ENCODE measurements at places on chromosomes 1 and 21.

DNA sequence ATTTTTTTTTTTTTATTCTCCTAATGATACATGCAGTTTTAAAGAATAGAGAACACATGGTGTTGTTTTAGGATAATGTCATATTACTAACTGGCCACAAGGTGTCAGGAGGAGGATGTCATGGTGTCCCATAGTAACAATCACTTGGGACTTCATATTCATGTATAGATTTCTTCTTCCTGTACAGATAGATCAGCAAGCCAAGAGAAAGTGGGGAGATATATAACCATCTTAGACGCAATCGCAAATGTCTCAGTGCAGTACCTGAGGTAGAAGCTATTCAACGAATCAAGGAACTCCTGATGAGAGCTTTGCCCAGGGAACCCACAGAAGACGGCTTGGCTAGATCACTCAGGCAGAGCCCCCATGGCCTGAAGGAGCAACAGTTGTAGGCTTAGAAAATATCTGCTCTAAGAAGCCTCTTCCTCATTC is 12.3 kb downstream of the OR2T11 start:
- no peak for DNase-seq

GRCh38 chr1:87392248-87393192 is 63.8 kb downstream of the LMO4 start:
- DNase-seq: peak; percentile 91

- no peak for DNase-seq
Observed at GRCh38 chr1:47403321-47403910, 12.7 kb upstream of the FOXE3 start.

GRCh38 chr1:171963762-171964161 is 122.5 kb downstream of the DNM3 start:
- DNase-seq: no peak

DNA sequence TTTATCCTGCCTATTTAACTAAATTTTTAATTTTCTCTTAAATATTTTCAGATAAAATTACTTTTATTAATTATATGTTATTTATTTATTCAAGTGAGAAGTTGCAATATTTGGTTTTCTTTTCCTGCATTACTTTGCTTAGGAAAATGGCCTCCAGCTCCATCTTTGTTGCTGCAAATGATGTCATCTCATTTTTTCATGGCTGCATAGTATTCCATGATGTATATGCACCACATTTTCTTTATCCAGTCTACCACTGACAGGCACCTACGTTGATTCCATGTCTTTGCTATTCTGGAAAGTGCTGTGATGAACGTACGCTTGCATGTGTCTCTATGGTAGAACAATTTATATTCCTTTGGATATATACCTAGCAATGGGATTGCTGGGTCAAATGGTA is 186.9 kb upstream of the LYPLAL1 start:
- DNase-seq: no peak

DNA sequence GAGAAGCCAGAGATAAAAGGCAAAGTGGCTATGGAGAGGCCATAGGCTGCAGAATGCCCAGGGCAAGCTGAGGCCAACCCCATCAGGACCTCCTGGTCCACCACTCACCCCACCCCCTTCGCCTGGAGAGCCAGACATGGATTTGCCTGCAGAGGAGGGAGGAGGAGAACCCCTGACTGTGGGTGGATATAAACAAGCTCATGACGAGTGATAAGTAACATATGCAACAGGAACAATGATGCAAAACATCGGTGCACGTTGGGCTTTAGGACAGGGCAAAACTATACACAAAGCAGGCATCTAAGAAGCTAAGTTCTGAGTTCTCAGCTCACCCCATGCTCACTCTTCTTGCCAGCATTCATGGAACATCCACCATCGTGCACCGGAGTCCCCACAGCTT is 150.3 kb downstream of the ETS2 start:
- DNase-seq: no peak

DNA sequence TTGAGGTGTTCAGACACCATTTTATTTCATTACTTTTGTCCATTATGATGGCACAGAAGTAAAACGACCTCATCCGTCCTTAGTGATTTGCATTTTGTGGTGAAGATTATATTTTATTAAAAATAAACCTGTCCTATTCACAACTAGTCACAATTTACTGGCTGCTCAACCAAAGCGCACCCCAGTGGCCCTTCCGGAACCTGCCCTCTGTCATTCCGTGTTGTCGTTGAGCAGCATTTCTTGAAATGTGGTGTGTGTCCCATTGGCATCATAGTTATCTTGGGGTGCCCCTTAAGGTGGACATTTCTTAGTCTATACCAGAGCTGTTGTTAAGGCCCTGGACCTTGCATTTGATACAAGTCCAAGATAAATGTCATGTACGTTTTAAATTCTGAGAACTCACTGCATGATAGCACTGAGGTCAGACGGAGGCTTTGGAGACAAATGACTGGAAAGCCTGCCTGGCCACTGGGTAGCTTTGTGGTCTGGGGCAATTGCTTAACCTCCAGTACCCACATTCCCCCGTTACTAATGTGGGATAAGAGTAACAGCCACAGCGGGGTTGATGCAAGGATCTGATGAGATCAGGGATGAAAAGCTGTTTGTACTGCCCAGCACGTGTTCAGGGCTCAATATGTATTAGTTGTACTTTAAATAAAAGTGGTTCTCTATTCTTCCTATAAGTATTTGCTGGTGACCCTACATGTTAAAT is 36.2 kb downstream of the BACH1 start:
- peak; percentile 60 for DNase-seq

DNA sequence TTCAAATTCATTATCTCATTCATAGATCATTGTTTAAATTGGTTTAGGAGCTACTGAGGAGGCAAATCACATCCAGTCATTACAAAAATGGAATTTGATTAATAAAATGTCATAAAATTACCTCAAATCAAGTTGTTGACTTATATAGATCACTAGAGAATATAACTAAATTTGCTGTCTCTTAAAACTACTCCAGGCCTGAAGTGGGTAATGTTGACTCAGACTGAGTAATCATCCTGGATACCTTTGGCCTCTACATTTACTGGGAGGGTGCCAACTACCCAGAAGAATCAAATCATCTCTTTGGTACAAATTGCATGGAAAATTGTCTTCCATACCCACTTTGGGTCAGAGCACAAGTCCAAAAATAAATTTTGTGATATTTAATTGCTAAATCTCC is 191.2 kb upstream of the GREM2 start:
- DNase-seq: peak; percentile 75

DNA sequence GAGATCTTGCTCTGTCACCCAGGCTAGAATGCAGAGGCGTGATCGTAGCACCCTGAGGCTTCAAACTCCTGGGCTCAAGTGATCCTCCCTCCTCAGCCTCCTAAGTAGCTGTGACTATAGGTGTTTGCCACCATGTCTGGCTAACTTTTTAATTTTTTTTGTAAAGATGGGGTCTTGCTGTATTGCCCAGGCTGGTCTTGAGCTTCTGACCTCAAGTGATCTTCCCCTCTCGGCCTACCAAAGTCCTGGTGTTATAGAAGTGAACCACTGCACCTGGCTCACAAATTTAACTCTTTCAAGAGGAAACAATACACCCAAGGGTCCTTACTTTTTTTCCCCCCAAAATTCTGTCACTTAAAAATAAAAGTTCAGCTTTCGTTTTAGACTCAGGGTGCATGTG is 62.3 kb downstream of the GALNT2 start:
- no peak for DNase-seq

GRCh38 chr1:10615332-10615731 is 140.6 kb downstream of the PEX14 start:
- no peak for DNase-seq

GRCh38 chr1:237684236-237684635 is 206.5 kb downstream of the ZP4 start:
- peak; percentile 32 for DNase-seq

- peak; percentile 73 for DNase-seq
Observed at GRCh38 chr1:218344814-218345672, at the start of gene TGFB2. Gene TGFB2, plus strand, starts transcription at chr1:218345336. Its CDS starts 1,366 bp downstream, at chr1:218346702.

DNA sequence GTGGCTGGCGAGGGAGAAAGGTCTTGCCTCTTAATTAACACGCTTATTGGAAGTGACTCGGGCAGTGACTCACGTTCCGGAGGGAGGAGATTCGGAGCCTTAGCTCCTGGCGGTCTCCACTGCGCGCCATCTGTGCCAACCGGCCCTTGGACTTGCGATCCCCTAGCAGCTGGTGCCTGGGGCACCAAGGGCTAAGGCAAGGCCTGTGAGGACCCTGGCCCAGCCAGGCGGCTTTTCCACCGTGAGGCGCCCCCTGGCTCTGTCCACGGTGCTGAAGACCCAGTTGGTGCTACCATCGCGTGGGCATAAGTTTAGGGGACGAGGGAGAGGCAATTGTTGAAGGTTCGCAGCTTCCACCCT is 1.3 kb upstream of the SYT6 start:
- DNase-seq: peak; percentile 46

GRCh38 chr1:94305704-94306103 is 68.3 kb upstream of the ARHGAP29 start:
- peak; percentile 80 for DNase-seq

DNA sequence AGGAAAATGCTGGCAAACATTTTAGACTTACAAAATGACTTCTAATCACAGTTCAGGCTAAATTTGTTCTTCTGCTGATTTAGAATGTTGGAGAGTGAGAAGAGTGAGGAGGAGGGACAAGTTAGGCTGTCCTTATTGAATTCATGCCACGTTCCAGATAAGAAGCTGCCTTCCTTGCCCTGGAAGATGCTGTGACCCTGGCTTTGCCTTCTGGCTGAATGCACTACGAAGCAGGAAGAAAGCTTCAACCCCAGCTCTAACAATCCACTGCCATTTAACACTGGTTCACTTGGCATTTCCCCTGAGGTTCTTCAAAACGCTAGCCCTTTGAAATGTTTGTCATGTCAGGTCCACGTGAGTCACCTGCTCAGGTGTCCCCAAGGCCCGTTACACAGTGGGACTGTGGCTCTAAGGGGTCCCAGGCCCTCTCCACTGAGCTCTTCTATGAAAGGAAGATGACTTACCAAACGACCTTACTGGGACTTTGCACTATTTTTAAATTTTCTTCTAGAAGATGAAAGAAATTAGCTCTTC is 30.0 kb upstream of the LRRC8C start:
- DNase-seq: no peak

DNA sequence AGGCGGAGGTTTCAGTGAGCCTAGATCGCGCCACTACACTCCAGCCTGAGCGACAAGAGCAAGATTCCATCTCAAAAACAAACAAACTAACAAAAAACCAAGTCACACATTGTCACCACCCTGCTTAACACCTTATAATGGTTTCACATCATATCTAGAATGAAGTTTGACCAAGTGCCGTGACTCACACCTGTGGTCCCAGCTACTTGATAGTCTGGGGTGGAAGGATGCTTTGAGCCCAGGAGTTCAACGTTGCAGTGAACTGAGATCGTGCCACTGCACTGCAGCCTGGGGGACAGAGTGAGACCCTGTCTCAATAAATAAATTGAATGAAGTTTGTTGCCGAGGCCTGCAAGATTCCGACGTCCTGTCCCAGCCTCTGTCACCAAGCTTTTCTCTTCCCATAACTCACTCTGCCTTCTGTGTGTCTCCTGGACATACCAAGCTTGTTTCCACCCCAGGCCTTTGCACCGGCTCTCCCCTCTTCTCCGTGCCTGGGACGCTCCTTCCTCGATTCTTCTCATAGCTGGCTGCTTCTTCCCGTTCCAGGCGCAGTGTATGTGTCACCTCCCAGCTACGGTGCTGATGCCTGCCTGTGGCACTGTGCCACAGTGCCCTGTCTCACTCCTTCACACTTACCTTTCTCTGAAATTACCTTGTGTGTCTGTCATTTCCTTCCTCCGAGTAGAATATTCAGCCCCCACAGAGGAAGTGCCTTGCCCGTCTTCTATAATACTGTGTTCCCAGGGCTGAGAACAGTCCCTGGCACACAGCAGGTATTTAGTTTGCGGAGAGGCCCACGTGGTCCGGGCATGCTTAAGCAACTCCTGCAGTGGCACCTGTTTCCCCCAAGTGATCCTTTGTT is 3.8 kb upstream of the SELENON start:
- DNase-seq: no peak

GRCh38 chr1:45679123-45679522 is 7.2 kb downstream of the GPBP1L1 start:
- DNase-seq: no peak

DNA sequence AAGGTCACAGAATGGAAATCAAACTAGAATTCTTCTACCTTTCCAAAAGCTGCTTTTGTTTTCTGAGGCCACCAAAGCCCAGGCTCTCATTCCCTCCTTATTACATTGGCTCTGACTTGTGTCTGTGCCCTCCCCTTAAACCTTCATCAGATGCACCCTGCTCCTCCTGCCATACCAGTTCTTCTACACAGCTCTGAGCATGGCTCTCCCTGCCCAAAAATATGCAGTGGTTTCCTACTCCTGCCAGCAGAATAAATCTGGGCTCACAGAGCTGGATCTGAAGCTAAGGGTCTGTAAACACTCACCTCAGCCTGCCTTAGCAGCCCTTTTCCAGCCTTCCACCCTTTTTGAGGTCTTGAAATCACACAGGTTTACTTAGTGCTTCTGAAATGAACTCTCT is 55.0 kb downstream of the TTC3 start:
- DNase-seq: no peak

- no peak for DNase-seq
Observed at GRCh38 chr1:170604065-170604464, 59.9 kb upstream of the PRRX1 start.

DNA sequence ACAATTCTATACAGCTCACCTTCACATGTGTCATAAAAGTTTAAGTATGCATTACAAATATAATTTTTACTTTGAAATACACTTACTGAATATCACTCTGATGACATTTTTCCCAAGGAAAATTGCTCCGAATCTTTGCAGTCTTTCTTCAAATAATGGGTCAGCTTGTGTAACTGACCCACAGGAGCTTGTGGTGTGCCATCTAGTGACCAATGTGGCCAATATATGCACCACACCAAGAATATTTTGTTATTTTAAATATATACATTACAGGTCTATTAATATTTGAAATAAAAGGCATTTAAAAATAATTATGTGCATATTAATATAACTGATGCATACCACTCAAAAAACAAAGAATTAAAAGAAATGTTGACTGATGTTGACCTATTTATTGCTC is 271.4 kb downstream of the TBX15 start:
- DNase-seq: no peak

- peak; percentile 90 for DNase-seq
Observed at GRCh38 chr1:201137579-201138310, 10.8 kb upstream of the ASCL5 start.
